ENCODE measurements at places on chromosomes 16 and 17. TPM values are rescaled to one million over a fixed set of nuclear protein-coding genes. Genes with fewer than 3 reads are reported as not detected.

Gene MLKL
- total RNA-seq: 13.0 TPM

Gene LYRM9
- total RNA-seq: 14.7 TPM

Gene ATAD5
- 1.1 TPM for total RNA-seq

Gene SSTR5
- total RNA-seq: not detected

Gene TNP2
- not detected for total RNA-seq

Gene HID1
- total RNA-seq: under 0.01 TPM

Gene P2RX1
- total RNA-seq: not detected

Gene ASGR1
- total RNA-seq: 3.5 TPM

Gene PRAC2
- not detected for total RNA-seq

Gene STH
- total RNA-seq: not detected

Gene PLK1
- total RNA-seq: 89.4 TPM

Gene USP31
- 6.7 TPM for total RNA-seq

Gene TOM1L1
- 22.5 TPM for total RNA-seq

Gene CHD9NB
- total RNA-seq: 0.29 TPM

Gene KCNH6
- total RNA-seq: not detected

Gene AKAP10
- 25.4 TPM for total RNA-seq

Gene HOXB1
- total RNA-seq: not detected

Data from myometrial cell (primary cell).